D721Med (cell line): ENCODE measurements at places on chromosomes 12 and 14.

DNA sequence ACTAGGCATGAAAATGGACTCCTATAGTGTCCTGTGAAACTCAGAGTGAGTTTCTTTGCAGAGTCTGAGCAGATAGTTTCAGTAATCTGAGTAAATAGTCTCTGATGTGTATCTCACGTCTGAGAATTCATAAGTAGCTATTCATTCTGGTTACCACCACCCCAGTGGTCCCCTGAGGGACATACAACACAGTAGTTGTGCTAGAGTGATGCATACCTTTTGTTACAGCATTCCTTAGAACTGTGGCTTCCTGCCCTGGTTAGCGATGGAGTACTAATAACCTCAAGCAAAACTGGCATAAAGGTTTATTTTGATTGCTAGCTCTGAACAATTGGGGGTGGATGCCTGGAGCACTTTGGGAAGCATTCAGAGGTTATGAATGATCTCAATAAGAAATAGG, 114.7 kb downstream of the DAAM1 start:
- DNase-seq: no peak

DNA sequence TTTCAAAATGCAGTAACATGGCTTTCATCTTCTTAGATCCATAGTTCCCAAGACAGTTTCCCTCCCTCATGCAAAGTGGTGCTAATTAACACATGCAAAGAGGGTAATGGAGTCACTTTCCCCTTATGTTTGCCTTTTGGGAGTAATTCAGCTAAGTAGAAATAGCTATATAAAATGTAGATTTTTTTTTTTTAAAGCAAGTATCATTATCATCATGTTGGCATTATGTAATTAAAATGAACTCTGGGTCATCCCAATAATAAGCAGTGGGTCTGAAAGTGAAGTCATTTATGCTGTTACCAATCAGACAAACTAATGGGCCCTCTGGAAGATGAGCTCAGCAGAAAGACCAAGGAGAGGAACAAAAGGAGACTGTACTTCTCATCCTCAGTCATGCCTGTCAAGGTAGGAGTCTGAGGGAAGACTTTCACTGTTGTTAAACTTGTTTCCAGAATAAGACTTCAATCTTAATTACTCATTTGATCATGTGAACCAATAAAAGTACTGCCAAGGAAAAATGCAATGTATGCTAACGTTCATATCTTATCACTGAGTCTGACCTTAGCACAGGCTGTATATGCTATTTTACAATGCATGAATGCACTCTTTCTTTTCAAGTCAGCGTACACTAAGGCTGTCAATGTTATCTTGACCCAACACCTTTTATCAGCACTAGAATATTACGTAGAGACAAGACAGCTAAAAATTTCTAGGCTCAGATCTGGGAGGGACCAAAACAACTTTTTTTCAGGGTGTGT, 26.8 kb downstream of the AREL1 start:
- no peak for DNase-seq

GRCh38 chr12:1691123-1692007, 495 bp downstream of the ADIPOR2 start:
- DNase-seq: peak; percentile 31

DNA sequence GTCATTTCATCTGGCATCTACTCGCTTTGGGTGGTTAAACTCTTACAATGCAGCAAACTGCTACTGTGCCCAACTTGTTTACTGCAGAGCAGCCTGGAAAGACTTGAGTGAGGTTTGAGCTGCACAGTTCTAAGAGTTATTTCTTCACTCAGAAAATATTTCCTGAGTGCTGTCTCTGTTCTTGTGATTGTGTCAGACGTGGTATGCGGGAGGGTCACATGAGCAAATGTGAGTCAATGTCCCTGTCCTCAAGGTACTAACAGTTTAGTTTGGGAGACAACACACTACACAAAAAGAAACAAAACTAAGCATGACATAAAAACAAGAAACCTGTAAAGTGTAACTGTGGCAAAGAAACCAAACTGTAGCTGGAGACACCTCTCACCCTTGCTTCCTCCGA, 32.4 kb downstream of the FLVCR2 start:
- DNase-seq: no peak

DNA sequence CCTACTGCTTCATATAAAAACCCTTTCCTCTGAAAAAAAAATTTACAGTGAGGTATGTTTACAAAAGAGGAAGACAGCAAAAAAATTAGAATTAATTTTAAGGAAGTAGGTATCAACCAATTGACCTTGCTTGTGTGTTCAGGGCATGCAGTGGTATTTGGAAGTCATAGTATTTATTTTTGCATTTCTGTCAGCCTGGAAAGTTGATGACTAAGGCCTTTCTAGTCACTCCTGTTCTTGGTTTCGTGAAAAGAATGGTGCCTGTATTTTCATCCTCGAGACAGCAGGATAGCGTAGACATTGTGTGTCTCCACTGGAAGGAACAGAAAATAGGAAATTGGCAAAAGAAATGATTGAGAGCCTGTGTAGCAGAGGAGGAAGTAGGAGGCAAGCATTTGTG, 24.5 kb downstream of the SLC16A7 start:
- no peak for DNase-seq

DNA sequence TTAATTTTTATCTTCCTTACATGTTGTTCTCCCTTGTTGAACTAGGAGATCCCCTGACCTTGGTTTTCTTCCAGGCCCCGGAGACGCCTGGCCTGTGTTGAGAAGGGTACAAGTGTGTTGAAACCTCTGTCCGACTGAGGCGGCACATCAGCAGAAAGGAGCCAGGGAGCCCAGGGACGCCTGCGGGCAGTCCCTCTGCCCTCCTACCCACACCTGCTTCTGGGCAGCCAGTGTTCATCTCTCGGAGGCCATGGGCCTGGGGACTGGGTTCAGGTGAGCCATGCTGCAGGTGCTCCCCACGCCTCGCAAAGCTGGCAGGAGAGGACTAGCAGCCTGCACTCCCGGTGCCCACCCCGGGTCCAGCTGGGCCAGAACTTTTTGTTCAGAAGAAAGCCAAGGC, 39.9 kb upstream of the EIF5 start:
- DNase-seq: no peak
